B cell (primary cell): ENCODE measurements at places on chromosomes 11 and 22. TPM values are rescaled to one million over a fixed set of nuclear protein-coding genes. Genes with fewer than 3 reads are reported as not detected.

Gene AHNAK
- 58.1 and 63.7 TPM in 2 replicates for polyA plus RNA-seq

DNA sequence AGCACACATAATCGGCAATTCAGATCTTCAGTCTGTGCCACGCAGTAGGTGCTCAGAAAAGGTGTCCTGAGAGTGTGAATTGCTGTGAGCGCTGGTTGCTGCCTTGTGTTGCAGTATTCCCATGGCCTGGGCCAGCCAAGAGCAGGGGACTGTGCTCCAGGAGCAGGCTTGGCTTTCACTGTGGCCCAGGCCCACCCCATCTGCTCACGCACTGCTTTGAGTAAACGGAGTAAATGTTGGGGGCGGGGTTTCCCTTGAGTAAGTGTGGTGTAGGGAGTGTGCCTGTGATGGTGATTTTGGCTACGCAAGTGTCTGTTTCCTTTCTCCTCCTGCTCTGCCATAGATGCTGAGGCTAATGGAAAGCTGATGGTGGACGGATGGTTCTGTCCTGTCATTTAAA is 2.3 kb downstream of the CTTN start:
- DNase-seq: no peak

GRCh38 chr22:22776121-22776520 is 111.5 kb upstream of the IGLL5 start:
- DNase-seq: no peak

DNA sequence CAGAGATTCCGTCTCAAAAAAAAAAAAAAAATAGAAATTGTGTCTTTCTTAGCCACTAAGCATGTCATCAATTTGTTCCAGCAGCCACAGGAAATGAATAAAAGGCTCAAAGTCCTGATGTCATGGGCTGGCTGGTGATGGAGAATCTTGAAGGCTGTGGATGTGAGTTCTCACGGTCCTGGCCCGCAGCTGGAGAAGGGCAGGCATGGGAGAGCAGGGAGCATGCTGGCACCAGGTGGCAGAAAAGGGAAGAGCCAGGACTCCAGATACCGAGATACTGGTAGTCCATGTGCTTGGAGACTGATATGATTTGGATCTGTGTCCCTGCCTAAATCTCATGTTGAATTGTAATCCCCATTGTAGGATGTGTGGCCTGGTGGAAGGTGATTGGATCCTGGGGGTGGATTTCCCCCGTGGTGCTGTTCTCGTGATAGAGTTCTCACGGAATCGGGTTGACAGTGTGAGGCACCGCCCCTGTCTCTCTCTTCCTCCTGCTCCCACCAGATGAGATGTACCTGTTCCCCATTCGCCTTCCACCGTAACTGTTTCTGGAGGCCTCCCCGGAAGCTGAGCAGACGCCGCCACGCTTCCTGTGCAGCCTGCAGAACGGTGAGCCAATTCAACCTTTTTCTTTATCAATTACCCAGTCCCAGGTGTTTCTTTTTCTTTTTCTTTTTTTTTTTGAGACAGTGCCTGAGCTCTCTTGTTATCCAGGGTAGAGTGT is 18.1 kb downstream of the MRGPRD start:
- peak; percentile 39 for DNase-seq

DNA sequence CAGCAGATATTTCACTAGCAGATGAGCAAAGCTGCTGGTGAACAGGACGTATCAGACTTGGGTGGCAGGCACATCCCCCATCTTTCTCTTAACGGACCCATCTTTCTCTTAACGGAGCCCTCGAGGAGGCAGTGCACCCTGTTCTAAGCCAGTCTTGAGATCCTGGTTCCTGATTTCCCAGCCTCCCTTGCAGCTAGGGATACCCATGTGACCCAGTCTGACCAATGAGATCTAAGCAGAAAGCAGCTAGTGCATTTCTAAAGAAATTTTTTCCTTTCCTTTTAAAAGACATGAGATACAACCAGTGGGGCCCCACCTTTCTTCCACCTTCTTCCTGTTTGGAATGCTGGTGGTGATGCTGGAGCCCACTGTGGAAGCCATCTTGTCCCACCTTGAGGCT is 13.6 kb upstream of the ELFN2 start:
- DNase-seq: no peak
